ENCODE measurements at places on chromosomes 5 and 9. TPM values are rescaled to one million over a fixed set of nuclear protein-coding genes. Genes with fewer than 3 reads are reported as not detected.

The LCP2 gene
- not detected for total RNA-seq

The LAMC3 gene
- total RNA-seq = not detected

The ADGRD2 gene
- total RNA-seq = not detected

The KIAA0825 gene
- 0.89 TPM for total RNA-seq

The OSTF1 gene
- 31.8 TPM for total RNA-seq

The TNC gene
- 237 TPM for total RNA-seq

The DCTN4 gene
- 64.7 TPM for total RNA-seq

The TAF11L14 gene
- not detected for total RNA-seq

The COL15A1 gene
- total RNA-seq = 0.50 TPM

The UBE2D2 gene
- total RNA-seq = 141 TPM

The OR13C9 gene
- not detected for total RNA-seq

The SOX30 gene
- total RNA-seq = not detected

The S1PR3 gene
- total RNA-seq = 2.5 TPM

The MAMDC2 gene
- total RNA-seq = 8.3 TPM

The PSIP1 gene
- total RNA-seq = 38.4 TPM

The FAM221B gene
- total RNA-seq = not detected

All from mammary epithelial cell (primary cell).